ENCODE measurements at places on chromosomes 12 and 14.

DNA sequence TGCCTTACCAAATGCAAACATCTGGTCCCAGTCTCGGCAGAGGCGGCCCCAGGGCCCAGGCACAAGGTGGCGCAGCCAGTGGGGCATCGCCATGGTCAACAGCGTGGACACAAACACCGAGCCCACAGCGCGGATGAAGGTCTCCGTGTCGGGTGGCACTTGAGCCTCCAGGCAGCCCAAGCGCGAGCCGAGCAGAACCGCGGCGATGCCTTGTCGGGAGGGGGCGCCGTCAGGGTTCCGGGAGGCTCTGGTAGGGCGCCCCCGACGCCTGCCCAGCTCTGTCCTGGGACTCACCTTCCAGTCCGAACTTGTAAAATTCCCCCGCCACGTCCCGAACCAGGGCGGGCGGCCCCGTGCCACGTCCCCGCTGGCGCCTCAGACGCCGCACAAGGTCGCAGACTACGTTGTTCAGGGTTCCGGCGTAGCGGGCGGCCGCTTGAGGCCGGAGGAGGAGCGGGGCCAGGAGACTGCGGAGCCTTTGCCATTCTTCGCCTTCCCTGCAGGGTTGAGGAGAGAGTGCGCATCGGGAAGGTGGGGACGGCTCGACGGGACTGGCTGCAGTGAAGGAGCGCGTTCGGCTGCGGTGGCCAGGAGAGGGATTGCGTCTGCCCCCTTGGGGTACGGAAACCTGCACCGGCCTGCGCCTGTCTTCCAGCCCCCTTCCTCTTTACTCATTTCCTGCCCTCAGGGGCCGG is 1.7 kb downstream of the CYP27B1 start:
- no peak for DNase-seq

- DNase-seq, result no peak
These were observed 119.1 kb downstream of the PTPN11 start for GRCh38 chr12:112537710-112538396.

DNA sequence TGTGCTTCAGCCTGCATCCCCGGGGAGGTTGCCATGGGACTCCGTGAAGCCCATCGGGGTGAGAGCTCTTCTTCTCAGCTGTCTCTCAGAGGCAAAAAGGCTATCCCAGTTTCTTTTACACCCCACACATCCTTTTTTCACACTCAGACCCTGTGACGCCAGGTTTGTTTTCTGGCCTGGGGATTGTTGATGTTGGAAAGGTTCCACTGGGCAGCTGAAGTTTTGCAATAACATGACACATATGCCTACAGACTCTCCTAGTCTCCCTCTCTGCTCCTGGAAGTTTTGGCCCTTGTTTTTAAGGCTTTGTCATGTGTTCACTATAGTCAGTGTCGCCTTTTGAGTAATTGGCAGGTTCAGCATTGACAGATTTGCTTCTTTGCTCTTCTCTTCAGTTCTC is 118.6 kb downstream of the SMOC1 start:
- DNase-seq, result no peak

DNA sequence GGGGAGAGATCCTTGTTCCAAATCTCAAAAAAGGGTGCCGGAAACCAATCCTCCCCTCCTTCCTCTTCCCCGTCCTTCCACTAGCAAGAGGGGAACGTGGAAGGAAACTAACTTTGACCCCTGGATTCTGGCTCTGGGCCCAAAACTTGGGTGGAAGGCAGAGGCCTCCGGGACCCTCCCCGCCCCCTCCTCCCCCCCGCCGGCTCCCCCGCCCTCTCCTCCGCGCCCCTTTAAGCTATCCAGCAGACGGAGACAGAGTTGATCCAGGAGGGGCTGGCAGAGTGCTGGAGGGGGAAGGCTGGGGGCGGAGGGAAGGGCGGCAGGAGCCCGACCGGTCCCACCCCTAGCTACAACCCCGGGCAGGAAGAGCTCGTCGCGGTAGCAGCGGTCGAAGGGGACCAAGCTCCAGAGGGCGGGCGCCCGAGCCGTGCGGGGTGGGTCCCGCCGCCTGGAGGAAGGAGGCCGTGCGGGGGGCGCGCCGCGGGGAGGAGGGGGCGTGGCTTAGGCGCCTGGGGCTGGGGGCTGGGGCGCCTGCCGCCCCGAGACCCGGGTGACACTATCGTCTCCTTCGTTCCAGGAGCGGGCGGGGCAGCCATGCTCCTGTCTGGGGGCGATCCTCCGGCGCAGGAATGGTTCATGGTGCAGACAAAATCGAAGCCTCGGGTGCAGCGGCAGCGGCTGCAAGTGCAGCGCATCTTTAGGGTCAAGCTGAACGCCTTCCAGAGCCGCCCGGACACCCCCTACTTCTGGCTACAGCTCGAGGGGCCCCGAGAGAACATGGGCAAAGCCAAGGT is at the start of gene NYNRIN:
Gene NYNRIN, plus strand, starts transcription at position 351 of the 794 bp plus-strand sequence. Its CDS starts 244 bp downstream, at position 595.
- no peak for DNase-seq

DNA sequence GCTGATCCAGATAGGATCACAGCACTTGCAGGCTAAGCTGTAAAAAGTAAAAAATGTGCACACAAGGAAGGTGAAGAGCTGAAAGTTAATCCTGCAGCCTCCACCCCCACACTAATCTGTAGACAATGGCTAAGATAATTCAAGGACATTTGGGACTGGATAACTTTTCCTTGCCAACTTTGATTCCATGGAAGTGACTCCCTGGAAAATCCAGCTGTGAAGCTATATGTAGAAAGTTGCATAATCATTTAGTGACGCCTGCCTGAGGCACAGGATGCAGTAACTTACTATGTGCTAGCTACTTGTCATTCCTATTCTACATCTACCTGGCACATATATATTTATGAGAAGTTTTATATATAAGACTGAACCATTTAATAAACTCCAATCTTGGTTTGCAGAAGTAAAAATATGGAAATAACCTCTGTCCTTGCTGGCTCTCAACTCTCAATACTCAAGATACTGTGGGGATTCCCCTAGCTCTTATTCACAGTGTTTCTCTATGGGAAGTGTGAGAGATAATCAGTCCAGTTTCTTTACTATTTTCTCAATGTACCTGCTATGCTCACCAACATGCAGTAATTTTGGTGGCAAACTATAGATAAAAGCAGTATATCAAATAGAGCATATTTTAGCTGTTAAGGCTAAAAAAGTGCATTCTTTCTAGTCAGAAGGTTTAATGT is 14.8 kb downstream of the LDHB start:
- DNase-seq, result no peak

DNA sequence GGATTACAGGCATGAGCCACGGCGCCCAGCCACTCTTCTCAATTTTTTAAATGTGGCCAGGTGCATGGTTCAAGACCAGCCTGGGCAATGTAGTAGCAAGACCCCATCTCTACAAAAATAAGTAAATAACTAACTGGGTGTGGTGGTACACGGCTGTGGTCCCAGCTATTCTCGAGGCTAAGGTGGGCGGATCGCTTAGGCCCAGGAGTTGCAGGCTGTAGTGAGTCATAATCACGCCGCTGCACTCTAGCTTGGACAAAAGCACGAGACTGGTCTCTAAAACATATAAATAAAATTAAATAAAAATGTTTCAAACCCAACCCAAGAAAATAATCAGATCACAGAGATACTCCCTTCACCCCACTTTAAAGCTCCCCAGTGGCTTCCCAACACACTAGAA is 8.9 kb downstream of the KDM2B start:
- no peak for DNase-seq

DNA sequence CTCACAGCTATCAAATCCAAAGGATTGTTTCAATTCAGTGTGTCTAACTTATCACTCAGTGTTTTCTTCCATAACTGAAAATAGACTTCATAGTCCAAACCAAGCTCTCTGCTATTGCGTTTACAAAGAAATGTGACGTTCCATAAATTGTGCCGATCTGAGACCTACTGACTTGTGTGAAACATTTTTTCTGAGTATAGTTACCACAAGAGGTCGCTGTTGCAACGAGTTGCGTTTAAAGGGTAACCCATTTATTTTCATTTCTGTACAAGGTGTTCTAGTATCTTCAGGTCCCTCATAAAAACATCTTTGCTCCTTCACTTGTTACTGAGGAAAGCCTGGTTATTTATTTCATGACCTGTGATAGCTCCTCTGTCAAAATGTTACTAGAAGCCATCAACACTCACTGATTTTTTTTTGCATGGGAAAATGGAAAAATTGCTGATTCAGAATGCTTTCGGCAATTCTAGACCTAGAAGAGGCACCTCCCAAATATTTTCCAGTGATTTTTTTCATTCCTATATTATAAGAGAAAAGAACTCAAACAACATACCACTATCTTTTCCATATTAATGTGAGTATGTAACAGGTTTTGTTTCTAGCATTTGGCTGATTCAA is 60.9 kb upstream of the OR4E1 start:
- DNase-seq, result no peak

- DNase-seq, result no peak
These were observed 197.0 kb upstream of the AMIGO2 start for GRCh38 chr12:47276621-47277309.

All from SIG-M5 (cell line).